Natural killer cell treated with Interleukin-12 subunit alpha and Interleukin-12 subunit beta and Interleukin-15 and Interleukin-18, amount 100 ng/mL, for 72 hours (primary cell): ENCODE measurements at places on chromosomes 7 and 10. TPM values are rescaled to one million over a fixed set of nuclear protein-coding genes. Genes with fewer than 3 reads are reported as not detected.

Gene TRPV5
- not detected for total RNA-seq

Gene AKR1C8
- 0.38 TPM for total RNA-seq

Gene RAB18
- 56.4 TPM for total RNA-seq

Gene DIP2C
- total RNA-seq: 0.98 TPM

Gene TLX1
- not detected for total RNA-seq

Gene PAX4
- not detected for total RNA-seq

Gene C10orf90
- total RNA-seq: not detected

DNA sequence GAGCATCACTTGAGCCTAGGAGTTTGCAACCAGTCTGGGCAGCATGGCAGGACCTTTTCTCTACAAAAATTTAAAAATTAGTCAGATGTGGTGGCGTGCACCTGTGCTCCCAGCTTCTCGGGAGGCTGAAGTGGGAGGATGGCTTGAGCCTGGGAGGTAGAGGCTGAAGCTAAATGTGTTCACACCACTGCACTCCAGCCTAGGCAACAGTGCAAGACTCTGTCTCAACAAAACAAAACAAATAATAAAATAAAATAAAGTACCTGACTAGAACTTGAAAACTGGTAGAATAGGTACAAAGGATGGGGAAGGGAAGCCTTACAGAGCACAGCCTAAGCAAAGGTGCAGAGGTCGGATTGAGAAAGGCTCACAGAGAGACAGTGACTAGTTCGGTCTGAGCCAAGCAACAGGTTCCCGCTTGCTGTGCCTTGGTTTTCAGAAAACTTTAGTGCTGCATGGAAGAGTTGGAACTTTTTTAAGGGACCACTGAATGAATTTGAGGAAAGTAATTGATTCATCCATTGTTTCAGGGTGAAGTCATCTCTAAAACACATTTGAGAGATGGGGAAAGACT is 100.1 kb upstream of the STK17A start:
- H3K27me3 ChIP-seq: peaks cover 14% of the 10 kb centered on the region
- H3K27ac ChIP-seq: no peak overlapping the region
- no peak for DNase-seq
- no peaks in the 10 kb centered on the region for H3K4me1 ChIP-seq

DNA sequence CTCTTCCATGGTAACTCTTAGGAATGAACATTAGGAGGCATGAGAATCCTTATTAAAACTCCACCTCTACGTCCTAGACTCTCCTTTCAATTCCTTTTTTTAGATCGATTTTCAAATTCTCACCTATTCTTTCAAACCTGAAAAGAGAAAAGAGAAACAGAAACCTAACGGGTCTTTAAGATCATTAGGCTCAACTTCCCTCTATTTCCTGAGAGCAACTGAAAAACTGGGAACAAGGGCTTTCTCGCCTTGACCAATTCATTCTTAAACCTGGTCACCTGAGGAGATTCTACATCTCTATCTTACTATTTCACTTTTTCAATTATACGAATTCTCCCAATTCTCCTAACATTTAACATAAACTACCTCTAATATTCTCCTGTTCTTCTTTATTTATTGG is 2.8 kb downstream of the TFEC start:
- DNase-seq: no peak
- H3K27ac ChIP-seq: no peak overlapping the region
- H3K36me3 ChIP-seq: no peaks in the 10 kb centered on the region
- peaks cover 8% of the 10 kb centered on the region for H3K27me3 ChIP-seq
- no peak overlapping the region for H3K4me3 ChIP-seq

GRCh38 chr7:8175929-8176369 is 86.0 kb downstream of the ICA1 start:
- H3K36me3 ChIP-seq: peaks cover 4% of the 10 kb centered on the region
- no peak for DNase-seq
- peak overlapping the region; percentile 92 for H3K27ac ChIP-seq
- no peaks in the 10 kb centered on the region for H3K27me3 ChIP-seq
- peak overlapping the region; percentile 86 for H3K4me3 ChIP-seq

DNA sequence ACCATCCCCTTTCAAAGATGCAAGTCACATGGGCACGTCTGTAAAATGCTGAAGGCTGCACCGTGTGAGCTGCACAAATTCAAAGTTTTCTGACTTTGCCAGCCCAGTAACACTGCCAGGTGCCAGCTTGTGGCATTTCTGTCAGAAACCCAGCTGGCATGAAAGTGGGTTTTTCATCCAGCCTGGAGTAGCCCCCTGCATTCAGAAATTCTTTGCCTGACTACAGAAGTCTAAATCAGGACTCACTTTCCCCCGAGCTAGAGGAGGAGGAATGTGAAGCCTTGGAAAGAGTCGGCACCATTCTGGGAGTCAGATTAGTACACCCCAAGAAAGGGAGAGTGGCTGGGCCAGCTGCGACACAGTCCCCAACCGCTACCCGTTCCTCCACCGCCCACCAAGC is 56.7 kb upstream of the EN2 start:
- no peak overlapping the region for H3K27ac ChIP-seq
- no peak overlapping the region for H3K4me3 ChIP-seq
- peaks cover 10% of the 10 kb centered on the region for H3K4me1 ChIP-seq
- no peak for DNase-seq
- no peaks in the 10 kb centered on the region for H3K36me3 ChIP-seq

DNA sequence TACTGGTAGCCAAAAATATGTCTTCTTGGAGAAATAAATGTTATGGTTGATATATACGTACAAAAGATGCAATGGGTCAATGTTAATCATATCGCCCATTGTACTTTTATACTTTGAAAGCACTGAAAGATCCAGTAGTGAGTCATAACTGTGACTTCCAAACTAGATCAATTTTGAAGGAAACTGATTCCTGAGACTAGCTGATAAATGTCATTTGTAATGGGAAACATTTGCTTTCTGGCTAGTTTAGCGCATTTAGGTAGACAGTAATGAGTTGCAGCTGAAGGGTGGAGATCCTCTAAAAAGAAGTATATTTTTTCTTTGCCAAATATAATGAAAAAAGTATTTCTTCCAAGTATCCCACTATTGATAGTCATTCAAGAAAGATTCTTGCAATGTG is 53.5 kb upstream of the ARHGAP21 start:
- no peak overlapping the region for H3K27ac ChIP-seq
- no peak for DNase-seq
- H3K36me3 ChIP-seq: no peaks in the 10 kb centered on the region
- H3K4me1 ChIP-seq: no peaks in the 10 kb centered on the region
- no peaks in the 10 kb centered on the region for H3K27me3 ChIP-seq
- no peak overlapping the region for H3K4me3 ChIP-seq
